ENCODE measurements at places on chromosomes 7 and 10.

DNA sequence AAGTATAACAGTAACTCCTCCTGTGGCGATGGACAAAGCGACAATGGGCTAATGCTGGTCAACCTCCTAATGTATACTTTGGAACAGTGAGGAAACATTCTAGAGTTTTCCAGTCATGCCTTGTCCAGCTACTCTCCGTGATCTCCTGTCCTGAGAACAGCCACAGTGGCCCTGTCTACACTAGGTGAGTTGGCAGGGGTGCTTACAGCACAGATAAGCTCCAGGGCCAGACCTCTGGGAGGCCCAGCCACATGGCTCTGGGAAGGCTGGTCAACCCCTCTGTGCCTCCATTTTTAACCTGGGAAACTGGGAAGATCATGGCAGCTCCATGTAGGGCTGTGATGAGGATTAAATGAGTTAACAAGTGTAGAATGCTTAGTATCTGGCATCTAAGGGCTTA is 57.0 kb downstream of the CLEC2L start:
- DNase-seq = no peak

DNA sequence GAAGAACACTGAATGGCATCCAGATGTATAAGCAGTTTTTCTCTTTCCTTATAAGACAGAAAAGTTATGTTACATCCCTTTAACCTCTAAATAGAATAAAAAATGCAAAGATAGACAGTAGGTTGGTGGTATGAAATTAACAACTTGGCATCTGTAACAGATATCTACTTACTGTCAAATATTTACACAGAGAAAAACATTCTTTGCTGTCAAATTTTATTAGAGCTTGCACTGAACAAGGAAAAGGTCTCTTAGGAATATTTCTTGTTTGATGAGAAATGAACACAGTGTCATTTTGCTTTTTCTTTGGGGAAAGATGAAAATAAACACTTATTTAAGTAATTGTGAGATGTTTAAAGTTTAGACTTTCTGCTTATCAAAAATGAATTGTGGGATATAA is 65.6 kb upstream of the PCDH15 start:
- no peak for DNase-seq

- no peak for DNase-seq
These were observed 19.8 kb upstream of the COL1A2 start for GRCh38 chr7:94374721-94375566.

GRCh38 chr7:56033671-56034432 is 17.4 kb downstream of the PSPH start:
- peak; percentile 48 for DNase-seq

DNA sequence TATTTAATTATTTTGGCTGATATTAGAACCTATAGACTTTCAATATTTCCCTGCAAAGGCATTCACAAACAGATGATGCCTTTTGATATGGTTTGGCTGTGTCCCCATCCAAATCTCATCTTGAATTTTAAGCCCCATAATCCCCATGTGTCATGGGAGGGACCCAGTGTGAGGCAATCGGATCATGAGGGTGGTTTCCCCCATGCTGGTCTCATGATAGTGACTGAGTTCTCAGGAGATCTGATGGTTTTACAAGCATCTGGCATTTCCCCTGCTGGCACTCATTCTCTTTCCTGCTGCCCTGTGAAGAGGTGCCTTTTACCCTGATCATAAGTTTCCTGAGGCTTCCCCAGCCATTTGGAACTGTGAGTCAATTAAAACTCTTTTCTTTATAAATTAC is 9.3 kb upstream of the PNLIPRP3 start:
- no peak for DNase-seq

DNA sequence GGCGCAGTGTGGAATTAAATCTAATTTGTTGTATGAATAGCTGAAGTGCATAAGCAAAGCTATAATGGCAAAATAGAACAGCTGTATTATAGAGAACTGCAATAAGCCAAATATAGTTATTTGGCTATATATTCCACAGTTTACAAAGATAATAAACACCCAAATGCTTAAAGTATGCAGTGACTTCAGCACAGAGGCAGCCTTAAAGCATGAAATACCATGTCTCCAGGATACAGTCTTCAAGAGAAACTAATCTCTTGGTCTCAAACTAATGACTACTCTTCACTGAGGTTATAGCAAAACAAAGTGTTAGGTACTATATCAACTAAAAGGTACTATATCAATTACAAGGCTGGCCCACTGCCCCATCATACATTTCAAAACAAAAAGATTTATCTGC is 48.0 kb downstream of the NT5C2 start:
- no peak for DNase-seq

DNA sequence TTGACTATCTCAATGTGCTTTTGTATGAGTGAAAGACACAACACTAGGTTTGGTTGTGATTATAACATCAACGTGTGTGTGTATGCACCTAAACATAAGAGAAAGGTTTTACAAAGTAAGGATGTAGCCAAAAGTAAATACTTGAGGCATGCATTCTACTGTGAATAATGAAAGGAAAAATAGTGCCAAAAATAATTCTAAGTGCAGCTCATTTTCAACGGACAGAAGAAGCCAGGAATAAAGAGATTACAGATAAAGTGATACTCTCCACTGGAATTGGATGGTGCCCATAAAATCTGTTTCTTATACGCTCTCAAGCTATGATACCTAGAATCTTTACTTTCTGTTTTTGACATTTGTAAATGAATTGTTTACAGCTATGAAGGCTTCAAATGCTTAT is 135.0 kb upstream of the TMEM72 start:
- no peak for DNase-seq

- no peak for DNase-seq
These were observed 27.5 kb downstream of the DPCD start for GRCh38 chr10:101615525-101616116.
